CD4-positive, alpha-beta T cell treated with Interleukin-17A for 4 hours (primary cell): ENCODE measurements at places on chromosomes 6 and 20.

DNA sequence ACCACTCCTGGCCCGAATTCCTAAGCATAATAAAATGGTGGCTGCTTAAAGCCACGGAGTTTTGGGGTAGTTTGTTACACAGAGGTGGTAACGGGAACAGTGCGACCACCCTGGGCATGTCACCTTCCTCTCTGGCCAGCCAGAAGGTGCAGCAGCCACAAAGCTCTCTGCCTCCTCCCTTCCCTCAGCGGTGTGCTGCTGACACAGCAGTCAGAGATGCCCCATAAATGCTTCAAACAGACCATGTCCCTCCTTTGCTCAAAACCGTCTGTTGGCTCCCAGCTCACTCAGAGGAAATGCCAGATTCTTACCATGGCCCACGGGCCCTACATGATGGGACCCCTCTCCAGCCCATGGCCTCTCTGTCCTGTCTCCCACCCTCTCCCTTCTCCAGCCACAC is 12.1 kb upstream of the TCF15 start:
- no peak for DNase-seq

DNA sequence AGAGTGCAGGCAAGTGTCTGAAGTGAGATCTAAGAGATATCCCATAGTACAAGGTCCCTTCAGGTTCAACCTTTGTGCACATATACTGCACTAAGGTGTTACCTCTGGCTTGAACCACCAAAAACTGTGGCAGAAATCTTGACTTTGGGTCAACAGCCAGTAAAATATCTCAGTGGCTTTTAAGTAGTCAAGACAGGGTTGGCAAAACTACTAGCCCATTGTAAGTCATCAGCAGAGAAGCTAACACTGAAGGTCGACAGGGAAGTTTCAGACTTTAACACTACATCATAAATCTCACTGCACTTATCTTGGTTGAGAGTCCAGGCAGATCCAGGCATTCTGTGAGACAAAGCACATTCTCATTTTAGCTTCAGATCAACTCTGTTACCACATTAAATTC is 1684.7 kb downstream of the HACE1 start:
- no peak for DNase-seq

GRCh38 chr20:44324343-44324742 is 12.5 kb upstream of the R3HDML start:
- no peak for DNase-seq

- peak; percentile 80 for DNase-seq
Observed at GRCh38 chr6:31575335-31575901, at the start of gene TNF. Gene TNF, plus strand, starts transcription at chr6:31575565. Its CDS starts 177 bp downstream, at chr6:31575742.

DNA sequence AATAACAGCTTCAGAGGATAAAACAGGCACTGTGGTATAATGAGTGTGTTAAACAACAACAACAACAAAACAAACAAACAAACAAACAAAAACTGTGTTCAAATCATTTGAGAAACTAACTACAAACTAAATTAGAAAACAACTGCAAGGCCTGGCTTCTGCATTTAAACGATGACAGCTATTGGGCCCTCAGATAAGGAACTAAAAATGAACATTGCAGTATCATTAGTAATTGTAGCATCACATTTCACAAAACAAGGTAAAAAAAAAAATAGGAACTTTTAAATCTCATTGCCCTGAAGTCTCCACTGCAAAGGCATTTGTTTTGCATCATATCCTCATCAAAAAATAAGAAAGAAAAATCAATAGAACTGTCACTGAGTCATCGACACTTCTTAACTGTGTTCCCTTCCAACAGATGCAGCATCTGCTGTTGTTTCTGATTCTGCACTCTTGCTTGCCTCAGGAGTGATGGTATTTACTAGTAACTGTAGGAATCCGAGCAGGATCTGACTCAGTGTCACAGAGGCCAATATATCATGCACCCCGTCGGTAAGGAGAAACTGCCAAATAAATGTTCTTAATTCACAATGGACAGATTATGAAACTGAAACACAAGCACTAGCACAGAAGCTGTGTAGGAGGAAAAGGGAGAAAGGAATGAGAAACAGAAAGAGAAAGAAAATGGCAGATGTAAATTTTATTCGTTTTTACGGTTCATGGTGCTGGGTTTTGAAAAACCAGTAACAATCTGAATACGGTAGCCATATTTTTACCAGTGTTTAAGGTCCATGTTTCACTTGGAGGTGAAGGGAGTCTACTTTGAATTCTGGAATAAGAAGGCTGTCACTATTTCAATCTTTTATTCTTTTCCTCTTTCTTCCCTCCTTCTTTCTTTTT is 365.7 kb upstream of the EPHA7 start:
- no peak for DNase-seq

- DNase-seq: no peak
Observed at GRCh38 chr20:47648943-47649342, 136.3 kb downstream of the SULF2 start.

- DNase-seq: no peak
Observed at GRCh38 chr6:96017070-96017359, 1.2 kb downstream of the FUT9 start.

GRCh38 chr6:168035098-168035660 is 37.7 kb downstream of the KIF25 start:
- DNase-seq: no peak

GRCh38 chr6:53608396-53608795 is 57.2 kb downstream of the KLHL31 start:
- DNase-seq: no peak

GRCh38 chr6:144654506-144654905 is 369.4 kb downstream of the UTRN start:
- no peak for DNase-seq

GRCh38 chr6:145738265-145738664 is 2.9 kb upstream of the EPM2A start:
- DNase-seq: no peak

- DNase-seq: no peak
Observed at GRCh38 chr6:31945507-31946369, at the start of gene CFB. Gene CFB, plus strand, starts transcription at chr6:31946095. Its CDS starts 127 bp downstream, at chr6:31946222.

GRCh38 chr6:155678361-155678760 is 222.7 kb upstream of the NOX3 start:
- DNase-seq: no peak

- DNase-seq: no peak
Observed at GRCh38 chr20:11018668-11019170, 344.9 kb upstream of the JAG1 start.

GRCh38 chr6:156877126-156877863 is 100.1 kb downstream of the ARID1B start:
- no peak for DNase-seq

DNA sequence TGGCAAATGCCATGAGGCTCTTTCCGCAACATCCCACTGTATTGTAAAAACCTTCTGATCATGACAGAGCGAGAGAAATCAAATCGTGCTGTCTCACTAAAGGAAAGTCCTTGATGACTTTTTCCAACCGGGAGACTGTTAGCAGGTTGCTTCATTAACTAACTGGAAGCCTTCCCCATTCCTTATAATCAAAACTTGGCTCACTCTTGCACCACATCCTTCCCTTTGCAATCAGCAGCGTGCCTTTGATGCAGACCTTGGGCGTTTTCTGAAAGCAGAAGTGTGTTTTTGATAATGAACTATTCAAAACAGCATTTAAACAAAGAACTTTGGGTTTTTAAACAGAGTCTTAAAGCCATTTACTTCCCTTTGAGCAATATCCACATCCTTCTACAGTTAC is 96.2 kb upstream of the CNR1 start:
- no peak for DNase-seq

- DNase-seq: no peak
Observed at GRCh38 chr20:12984863-12985262, 23.9 kb upstream of the SPTLC3 start.

DNA sequence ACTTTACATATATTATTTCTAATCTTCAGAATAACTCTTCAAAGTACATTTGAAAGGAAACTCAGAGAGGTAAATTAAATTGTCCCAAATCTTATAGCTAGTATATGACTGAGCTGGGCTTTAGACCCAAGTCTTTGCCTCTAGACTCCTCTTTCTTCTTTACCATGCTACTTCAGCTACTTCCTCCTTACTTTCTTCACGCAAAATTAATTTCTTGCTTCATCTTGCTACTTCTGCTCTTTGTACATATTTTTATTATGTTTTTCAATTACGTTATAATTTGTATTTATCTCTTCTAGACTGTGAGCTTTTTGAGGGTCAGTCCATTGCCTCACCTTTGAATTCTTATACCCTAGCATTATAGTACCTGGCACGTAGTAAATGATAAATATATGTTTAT is 5.3 kb downstream of the TMEM170B start:
- no peak for DNase-seq

GRCh38 chr20:62696989-62697388 is 11.6 kb upstream of the NTSR1 start:
- DNase-seq: no peak

DNA sequence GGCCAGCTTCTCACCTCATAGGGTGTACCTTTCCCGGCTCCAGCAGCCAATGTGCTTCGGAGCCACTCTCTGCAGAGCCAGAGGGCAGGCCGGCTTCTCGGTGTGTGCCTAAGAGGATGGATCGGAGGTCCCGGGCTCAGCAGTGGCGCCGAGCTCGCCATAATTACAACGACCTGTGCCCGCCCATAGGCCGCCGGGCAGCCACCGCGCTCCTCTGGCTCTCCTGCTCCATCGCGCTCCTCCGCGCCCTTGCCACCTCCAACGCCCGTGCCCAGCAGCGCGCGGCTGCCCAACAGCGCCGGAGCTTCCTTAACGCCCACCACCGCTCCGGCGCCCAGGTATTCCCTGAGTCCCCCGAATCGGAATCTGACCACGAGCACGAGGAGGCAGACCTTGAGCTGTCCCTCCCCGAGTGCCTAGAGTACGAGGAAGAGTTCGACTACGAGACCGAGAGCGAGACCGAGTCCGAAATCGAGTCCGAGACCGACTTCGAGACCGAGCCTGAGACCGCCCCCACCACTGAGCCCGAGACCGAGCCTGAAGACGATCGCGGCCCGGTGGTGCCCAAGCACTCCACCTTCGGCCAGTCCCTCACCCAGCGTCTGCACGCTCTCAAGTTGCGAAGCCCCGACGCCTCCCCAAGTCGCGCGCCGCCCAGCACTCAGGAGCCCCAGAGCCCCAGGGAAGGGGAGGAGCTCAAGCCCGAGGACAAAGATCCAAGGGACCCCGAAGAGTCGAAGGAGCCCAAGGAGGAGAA is 10.5 kb downstream of the GNAS-AS1 start:
- no peak for DNase-seq

DNA sequence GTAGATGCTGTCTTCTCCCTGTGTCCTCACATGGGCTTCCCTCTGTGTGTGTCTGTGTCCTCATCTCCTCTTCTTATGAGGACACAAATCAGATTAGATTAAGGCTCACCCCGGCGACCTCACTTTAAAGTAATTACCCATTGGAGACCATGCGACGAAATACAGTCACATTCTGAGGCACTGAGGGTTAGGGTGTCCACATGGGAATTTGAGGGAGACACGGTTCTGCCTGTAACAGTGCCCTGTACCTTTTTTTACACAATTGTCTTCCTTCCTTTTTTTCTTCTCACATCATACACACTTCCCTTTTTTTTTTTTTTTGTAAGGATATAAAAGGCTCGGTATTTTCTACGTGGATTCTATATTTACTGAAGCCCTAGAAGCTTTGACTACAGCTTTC is 48.9 kb downstream of the DEK start:
- DNase-seq: no peak

DNA sequence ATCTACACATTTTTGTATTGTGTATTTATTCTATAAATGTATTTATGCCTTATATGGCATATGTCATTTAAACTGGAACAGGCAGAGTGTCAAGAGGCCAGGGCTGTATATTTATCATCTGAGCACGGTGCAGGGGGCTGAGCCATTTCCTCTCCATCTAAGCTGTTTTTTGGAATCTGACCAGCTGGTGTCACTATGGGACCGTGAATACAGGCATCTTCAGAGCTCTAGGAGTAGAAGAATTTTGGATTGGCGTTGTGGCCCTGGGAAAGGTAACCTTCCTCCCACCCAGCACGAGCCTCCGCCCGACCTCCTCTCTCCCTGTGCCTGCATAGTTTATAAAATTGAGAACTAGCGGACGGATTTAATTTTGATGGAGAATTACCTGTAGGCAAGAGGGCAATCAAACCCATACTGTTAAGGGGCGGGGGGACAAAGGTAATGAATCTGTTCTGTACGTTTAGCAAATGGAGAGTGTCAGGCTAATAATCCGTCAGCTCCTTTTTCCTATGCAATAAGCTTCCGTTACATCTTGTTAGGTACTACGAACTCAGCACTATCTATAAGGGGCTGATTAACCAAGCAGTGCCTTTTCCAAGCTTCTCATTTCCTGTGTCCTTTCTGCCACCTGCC is 29.0 kb upstream of the EEF1E1 start:
- peak; percentile 37 for DNase-seq

GRCh38 chr20:37277253-37277593 is 12.2 kb upstream of the MANBAL start:
- no peak for DNase-seq

DNA sequence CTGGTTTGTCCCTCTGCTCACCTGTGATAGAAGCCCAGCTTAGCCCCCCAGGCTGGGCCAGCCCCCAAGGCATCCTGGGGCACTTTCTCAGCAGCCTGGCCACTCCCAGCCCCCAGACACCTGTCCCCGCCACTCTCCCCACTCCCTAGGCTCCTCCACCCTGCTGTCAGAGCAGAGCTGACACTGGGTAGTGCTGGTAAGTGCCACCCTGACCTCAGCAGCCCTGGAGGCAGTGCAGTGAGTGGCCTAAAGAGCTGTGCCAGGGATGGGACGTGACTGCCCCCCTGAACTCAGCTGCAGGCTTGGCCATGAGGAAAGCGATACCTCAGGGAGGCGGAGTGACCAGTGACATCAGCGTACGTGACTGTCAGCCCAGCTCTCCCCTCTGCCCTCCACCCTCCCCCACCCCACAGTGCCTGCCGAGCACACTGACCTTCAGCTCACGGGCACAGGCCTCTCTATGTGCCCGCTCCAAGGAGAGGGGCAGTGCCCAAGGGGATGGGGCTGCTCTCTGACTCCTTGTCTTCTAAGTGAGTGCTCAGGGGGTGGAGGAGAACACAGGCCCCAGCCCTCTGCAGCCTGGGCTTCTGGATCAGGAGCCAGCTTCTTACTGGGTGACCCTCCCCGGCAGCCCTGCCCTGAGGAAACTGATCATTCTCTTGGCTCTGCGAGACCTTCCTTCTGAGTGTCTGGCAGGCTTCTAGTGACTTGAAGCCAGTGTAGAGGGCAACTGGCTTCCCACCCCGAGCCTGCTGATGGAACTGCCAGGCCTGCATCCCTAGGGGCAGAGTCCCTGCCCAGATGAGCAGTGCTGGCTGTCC is 172.7 kb downstream of the MRPL14 start:
- no peak for DNase-seq

DNA sequence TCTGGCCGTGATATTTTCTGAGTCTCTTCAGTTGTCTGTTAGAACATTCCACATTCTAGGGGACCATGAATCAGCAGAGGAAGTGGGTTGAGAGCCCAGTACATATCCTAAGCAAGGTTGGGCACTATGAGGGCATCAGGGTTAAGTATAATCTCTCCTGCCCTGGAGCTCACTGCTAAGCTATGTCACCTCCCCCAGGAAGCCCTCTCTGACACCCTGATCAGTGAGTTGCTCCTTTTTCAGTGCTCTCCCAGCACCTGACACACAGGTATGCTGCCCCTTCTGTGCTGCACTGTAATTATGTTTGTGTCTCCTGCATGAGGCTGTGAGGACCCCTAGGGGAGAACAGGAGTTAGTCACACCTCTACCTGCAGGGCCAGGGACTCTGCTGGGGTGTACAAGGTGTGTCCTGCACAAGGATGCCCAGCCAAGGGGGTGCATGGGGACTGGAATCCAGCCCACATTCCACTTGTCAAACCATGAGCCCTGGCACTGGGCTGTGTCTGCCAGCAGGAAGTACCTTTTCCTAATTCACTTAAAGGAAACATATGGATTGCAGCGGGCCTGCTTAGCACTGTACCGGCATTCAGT is 3.9 kb downstream of the RAB44 start:
- peak; percentile 20 for DNase-seq
